ENCODE measurements at places on chromosomes 16 and 17. TPM values are rescaled to one million over a fixed set of nuclear protein-coding genes. Genes with fewer than 3 reads are reported as not detected.

DNA sequence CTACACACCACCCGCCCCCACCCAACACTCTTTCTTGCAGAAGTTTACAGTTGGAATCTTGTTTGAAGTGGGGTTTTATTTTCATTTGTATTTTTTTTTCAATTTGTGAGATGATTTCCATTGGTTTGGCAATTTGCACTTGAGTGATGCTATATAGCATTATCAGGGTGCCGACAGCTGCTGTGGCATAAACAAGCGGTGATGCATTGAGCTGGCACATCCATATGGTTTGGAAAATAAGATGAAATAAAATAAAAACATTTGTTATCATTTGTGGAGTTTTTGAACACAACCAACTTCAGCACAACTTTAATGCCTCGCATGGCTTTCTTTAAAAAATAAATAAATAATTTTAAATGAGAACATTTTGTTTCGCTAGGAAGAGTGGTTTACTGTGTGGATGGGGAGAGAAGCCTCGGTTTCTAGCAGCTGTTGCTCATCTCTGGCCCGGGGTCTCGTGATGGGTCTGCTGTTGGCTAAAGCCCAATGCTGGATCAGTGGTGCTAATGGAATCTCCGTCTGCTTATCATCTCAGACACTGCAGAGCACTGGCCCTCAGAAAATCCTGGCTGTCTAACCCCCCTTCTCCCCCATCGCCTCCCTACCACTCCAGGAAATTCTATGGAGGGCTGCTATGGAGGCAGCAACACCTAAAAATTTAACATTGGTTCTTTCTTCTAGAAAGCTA is 192.3 kb upstream of the MAF start:
- no peak for DNase-seq

DNA sequence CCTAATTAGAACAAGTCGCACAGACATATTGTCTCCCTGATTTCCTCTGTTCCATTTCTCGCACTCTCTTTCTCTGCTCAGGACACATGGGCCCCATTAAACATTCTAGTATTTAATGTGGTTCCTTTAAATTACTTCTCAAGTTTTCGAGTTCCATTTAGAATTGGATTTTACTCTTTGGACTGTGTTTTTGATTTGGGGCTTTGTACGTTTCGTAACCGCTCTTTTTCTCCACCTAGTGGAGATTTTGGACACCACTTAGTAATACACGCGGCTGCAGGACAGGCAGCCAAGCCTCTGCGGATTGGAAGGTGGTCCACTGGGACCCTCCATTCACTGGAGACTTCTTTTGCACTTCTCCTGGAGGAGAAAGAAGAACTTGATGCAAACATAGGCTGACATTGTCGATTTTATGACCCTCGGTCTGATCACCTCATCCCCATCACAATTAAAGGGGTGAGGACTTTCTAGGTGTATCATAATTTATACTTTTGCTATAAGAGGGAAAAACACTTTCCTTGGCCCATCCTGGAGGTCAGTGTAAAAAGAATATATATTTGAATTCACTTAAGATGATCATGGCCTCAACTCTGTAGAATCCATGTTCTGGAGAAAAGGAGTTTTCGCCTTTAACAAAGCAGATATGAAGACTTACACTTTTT is 85.7 kb downstream of the NOG start:
- DNase-seq = no peak

- peak; percentile 58 for DNase-seq
These were observed 100.8 kb upstream of the CORO6 start for GRCh38 chr17:29723278-29724047.

GRCh38 chr16:19356024-19356952 is 61.4 kb upstream of the TMC5 start:
- no peak for DNase-seq

NPIPB9 gene
- 3.9 TPM for total RNA-seq

DNA sequence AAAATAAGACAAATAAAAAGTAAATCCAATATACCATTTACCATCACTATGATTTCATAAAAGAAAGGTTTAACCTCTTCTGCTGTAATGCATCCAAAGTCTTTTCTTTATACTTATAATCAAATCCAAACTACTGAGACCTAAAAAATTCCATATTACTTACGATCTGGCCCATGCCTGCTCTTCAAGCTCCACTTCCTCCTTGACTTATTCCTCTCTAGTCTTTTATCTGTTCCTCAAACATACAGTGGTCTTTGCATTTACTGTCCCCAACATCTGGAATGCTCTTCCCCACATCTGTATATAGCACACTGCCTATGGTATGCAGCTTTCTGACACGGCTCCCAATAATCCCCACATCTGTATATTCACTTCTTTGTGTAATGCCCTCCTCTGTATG is 33.8 kb downstream of the PCTP start:
- no peak for DNase-seq

GRCh38 chr17:17034496-17035075 is 7.7 kb upstream of the MPRIP start:
- DNase-seq = no peak

DECR2 gene
- 121 TPM for total RNA-seq

DNA sequence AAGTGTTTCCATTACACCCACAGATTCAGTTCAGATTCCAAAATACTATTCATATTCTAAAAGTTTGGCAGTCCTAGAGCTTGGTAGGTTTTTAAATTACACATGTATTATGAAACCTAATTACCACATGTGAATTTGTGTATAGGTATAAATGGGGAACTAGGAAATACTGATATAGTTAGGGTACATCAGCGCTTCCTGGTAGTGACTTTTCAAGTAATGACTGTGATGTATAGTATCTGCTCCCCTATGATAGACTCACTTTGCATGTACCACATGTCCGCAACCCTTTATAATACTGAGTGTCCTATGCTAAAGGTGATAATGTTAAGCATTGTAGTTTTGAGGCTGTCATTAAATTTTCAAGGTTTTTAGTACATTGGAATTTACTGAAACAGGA is 22.9 kb downstream of the CDK12 start:
- DNase-seq = no peak

CPNE2 gene
- 67.1 TPM for total RNA-seq

GRCh38 chr17:64263000-64263766 is at the start of gene TEX2:
TEX2 (minus strand) TSS chr17:64263260; CDS start chr17:64214217, 49,043 bp downstream.
- peak; percentile 94 for DNase-seq

- no peak for DNase-seq
These were observed 72.1 kb downstream of the AMFR start for GRCh38 chr16:56353054-56353921.

DNA sequence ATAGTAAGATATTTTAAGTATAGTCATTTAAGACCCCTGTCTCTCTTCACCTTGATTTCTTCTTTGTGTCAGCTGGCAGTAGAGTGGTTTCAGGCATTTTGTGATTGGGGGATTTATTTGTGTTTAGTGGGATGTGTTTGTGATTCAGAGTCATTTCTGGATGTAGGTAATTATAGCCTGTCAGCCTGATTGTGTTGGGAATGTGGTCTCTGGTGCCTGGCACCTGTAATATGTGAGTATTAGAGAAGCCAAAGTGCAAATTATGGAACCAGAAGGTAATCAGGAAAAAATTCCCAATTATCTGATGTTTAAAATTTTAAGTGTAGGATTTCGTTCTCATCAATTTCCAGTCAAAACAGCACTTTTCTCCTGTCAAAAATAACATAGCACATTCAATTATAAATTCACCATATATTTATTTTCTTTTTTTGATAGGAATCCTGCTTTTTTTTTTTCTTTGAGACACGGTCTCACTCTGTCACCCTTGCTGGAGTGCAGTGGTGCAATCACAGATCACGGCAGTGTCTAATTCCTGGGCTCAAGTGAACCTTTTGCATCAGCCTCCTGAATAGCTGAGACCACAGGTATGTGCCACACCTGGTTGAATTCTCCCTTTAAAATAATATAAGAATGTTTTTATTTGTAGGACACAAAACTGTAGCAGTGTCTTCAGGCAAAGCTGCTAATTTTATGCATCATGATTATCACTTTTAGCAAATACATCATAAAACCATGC is 42.7 kb downstream of the ATF7IP2 start:
- DNase-seq = no peak

- DNase-seq = no peak
These were observed 1.6 kb upstream of the DUSP14 start for GRCh38 chr17:37488009-37488604.

DNA sequence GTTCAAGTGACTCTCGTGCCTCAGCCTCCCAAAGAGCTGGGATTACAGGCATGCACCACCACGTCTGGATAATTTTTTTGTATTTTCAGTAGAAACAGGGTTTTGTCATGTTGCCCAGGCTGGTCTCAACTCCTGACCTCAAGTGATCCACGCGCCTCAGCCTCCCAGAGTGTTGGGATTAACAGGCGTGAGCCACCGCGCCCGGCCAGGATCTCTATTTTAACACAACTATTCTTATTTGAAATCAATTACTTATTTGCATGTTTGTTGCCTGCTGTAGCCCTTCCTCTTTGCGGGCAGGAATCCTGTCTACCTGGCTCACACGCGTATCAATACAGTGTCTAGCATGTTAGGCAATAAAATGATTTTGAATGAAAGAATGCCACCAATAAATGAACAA is 818 bp upstream of the CNEP1R1 start:
- DNase-seq = no peak

- DNase-seq = peak; percentile 20
These were observed 72.3 kb downstream of the CDK5R1 start for GRCh38 chr17:32558997-32559650.

- no peak for DNase-seq
These were observed 99.8 kb downstream of the CPPED1 start for GRCh38 chr16:12703935-12704334.

GRCh38 chr16:23217646-23218045 is 35.1 kb downstream of the SCNN1G start:
- no peak for DNase-seq

TAC4 gene
- not detected for total RNA-seq
